DMS53 (cell line): ENCODE measurements at places on chromosomes 12 and 14.

GRCh38 chr14:89226801-89227495 lies 190.1 kb downstream of the FOXN3 start:
- DNase-seq, result no peak

DNA sequence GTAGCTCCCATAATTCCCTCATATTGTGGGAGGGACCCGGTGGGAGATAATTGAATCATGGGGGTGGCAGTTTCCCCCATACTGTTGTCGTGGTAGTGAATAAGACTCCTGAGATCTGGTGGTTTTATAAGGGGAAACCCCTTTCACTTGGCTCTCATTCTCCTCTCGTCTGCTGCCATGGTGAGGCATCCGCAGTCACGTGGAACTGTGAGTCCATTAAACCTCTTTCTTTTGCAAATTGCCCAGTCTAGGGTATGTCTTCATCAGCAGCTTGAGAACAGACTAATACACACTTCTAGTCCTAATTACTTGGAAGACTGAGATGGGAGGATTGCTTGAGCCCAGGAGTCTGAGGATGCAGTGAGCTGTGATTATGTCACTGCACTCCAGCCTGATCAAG lies 64.4 kb downstream of the TMX1 start:
- DNase-seq, result no peak

DNA sequence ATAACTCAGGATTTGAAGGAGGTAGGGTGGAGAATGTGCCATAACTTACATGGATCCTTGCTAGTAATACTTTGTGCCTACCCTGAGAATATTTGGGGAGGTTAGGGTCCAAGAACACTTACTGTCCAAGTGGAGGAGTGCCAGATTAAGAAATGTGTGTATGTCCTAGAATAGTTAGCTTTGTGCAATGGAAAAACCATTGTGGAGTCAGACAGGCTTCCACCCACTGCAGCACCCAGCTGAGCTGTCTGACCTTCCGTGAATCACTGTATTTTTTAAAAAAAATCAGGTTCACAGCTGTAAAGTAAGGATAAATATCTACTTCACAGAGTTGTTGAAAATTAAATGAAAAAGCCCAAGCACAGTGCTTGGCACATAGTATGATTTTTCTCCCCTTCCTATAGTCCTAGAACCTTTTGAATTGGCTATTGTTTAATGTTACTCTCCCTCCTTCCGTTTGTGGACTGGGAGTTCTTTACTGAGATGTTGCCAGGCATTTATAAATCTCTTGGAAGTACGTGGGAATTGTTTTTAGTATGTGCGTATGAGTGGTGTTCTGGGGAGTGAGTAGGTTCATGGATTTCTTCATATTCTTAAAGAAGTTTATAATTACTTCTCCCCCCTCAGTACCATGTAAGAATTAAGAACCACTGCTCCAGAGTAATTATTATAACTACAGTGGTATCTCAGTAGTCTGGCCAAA lies 9.2 kb downstream of the RAB21 start:
- no peak for DNase-seq

DNA sequence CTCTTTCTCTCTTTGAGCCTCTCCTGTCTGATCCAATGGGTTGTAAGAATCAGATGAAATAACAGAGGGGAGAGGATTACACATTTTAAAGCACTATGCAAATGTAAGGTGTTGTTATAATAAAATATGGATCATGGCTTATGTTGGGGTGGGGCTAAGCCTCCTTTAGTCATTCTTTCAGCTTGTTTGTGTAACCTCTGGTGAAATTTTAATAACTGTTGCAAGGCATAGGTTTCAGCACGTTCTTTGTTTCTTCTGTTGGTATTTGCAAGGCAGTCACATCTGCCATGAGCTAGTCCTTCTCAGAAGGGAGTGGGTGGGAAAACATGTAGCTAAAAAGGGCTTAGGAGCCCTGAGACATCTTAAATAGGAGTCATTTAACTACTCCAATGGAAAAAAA lies 74.8 kb upstream of the FRMD6 start:
- no peak for DNase-seq

DNA sequence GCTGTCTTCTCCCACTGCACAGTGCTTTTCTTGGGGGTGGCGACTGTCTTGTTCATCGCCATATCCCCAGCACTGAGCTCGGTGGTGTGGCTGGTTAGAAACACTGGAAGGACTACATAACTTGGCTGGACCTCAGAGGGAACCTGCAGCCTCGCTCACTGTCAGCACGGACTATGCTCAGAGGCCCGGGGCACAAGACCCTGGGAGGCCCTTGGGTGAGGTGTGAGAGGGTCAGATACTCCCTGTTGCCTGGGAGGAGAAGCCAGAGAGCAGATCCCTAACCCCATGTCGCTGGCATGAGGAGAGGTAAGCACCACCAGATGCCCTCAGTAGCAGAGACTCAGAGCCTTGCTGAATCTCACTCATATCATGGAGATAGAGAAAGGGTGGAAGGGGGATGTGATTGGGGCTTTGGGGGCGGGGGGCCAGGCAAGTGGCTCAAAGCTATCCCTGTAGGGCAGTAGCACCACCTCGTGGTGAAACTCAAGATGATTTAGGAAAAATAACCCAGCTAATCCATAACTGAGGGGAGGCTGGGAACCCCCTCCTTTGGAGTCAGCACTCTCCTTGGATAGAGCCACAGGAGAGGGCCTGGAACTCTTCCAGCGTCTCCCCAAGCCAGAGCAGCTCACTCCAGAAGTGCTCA lies 18.7 kb upstream of the HDAC7 start:
- DNase-seq, result peak; percentile 82

- DNase-seq, result no peak
Measured at GRCh38 chr12:42683933-42684801, 94.6 kb upstream of the PRICKLE1 start.

DNA sequence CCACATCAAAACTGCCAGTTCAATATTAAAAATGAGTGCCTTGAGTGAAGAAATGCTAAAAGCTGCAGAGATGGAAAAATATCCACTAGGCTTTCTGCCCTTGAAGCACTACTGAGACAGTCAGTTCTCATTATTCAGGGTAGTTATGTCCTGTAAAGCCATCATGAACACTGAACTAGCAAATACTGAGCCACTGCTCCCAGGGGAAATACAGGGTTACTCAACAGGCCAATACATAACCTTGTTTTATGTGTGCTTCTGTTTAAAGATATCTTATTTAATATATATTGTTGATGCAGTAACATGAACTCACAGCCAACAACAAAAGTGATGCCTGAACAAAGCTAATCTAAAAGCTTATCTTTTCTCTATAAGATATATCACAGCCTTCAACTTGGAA lies 3.3 kb downstream of the RAD52 start:
- no peak for DNase-seq

GRCh38 chr12:115004470-115005146 lies 320.6 kb upstream of the TBX3 start:
- no peak for DNase-seq

- DNase-seq, result no peak
Measured at GRCh38 chr12:125192690-125193221, 127.5 kb downstream of the AACS start.

GRCh38 chr14:83960832-83961512 lies 1569.0 kb upstream of the FLRT2 start:
- no peak for DNase-seq

DNA sequence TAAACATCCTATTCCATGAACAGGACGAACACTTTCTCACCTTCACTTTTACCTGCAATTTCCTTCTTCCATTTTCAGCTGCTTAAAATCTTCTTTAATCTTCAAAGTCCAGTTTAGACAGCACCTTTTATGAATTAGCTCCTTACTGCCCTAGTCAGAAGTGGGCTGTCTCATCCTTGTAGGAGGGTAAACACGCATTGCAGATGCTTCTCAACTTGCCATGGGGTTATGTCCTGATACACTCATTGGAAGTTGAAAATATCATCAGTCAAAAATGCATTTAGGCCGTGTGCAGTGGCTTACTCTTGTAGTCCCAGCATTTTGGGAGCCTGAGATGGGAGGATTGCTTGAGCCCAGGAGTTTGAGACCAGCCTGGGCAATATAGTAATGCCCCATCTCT lies 35.2 kb downstream of the HMGA2 start:
- no peak for DNase-seq
